ENCODE measurements at places on chromosomes 4 and X.

- DNase-seq, result no peak
These were observed 19.7 kb downstream of the CENPI start for GRCh38 chrX:101117701-101118100.

DNA sequence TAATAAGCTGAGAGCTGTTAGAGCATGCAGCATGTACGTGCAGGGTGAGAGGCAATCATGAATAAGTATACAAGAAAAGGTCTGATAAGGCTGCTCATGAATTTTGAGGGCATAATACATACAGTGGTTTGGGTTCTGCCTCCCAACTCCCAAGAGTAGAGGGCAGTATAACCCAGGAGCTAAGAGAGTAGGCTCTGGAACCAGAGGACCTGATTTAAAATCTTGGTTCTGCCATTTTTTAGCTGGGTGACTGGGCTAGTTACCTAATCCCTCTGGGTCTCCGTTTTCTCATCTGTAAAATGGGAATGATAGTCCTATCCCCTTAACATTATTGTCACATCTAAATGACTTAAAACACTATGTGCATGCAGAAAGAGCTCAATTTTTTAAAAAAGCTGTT lies 85.3 kb downstream of the LNX1 start:
- DNase-seq, result no peak

DNA sequence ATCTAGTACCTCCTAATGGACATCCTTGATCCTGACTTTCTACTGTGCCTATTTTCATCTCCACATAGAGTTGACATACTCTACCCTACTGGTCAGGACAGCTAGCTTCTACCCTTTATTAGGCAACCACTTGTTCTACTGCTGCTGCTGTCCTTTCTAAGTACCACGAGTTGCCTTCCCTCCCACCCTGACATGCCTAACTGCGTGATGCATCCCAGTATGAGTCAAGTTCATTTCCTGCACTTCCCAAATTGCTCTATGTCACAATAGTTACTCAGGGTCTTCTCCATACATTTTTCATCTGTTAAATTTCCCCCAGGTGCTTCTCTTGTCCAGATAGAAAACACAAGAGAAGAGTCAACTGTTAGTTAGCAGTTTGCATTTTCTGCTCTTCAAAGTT lies 133.4 kb downstream of the TBC1D19 start:
- peak; percentile 31 for DNase-seq

DNA sequence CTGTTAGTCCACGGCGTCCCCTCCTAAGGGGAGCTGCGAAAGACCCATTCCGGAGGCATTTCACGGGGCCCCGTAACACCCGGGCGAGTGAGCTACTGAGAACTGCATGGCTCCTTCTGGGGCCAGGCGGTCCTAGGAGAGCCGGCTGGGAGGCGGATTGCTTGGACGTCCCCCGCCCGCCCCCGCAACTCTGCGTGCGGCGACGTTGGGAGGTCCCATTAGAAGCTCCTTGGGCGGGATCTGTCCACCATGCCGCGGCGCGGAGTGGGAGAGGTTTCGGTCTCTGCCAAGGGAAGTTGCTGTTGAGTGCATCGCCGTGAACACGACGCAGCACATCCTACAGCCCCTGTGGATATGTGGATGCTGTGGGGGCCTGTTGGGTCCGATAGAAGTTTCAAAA lies 85.4 kb upstream of the IGFBP7 start:
- DNase-seq, result no peak

GRCh38 chr4:83536362-83537272 lies 709 bp downstream of the GPAT3 start:
- no peak for DNase-seq

GRCh38 chr4:40247350-40247749 lies 50.5 kb downstream of the RHOH start:
- no peak for DNase-seq

GRCh38 chr4:151786158-151786495 lies 25.3 kb upstream of the GATB start:
- peak; percentile 26 for DNase-seq

DNA sequence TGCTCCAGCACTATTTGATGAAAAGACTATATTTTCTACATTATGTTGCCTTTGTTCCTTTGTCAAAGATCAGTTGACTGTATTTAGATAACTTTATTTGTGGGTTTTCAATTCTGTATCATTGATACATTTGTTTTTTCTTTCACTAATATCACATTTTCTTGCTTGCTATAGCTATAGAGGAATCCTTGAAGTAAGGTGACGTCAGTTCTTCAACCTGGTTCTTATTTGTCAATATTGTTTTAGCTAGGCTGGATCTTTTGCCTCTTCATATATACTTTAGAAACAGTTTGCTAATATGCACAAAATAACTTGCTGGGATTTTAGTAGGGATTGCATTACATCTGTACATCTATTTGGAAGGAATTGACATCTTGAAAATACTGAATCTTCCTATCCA lies 21.0 kb downstream of the TECRL start:
- DNase-seq, result no peak

DNA sequence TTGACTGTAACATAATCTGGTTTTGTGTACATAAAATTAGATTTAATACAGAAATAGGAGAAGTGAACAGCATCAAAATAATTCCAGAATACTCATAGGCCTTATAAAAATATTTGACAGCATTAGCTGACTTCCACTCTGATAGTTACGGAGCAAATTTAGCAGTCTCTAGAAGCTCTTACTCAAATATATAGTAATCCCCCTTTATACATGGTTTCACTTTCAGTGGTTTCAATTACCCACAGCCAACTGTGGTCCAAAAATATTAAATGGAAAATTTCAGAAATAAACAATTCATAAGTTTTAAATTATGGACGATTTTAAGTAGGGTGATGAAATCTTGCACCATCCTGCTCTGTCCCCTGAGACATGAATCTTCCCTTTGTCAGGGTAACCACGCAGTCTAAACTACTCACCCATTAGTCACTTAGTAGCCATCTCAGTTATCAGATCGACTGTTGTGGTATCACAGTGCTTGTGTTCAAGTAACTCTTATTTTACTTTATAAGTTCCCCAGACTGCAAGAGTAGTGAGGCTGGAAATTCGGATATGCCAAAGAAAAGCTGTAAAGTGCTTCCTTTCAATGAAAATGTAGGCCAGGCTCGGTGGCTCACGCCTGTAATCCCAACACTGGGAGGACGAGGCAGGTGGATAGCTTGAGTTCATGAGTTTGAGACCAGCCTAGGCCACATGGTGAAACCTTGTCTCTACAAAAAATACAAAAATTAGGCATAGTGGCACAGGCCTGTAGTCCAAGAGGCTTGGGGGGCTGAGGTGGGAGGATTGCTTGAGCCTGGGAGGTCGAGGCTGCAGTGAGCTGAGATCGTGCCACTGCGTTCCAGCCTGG lies 17.2 kb upstream of the RTL9 start:
- DNase-seq, result peak; percentile 26

DNA sequence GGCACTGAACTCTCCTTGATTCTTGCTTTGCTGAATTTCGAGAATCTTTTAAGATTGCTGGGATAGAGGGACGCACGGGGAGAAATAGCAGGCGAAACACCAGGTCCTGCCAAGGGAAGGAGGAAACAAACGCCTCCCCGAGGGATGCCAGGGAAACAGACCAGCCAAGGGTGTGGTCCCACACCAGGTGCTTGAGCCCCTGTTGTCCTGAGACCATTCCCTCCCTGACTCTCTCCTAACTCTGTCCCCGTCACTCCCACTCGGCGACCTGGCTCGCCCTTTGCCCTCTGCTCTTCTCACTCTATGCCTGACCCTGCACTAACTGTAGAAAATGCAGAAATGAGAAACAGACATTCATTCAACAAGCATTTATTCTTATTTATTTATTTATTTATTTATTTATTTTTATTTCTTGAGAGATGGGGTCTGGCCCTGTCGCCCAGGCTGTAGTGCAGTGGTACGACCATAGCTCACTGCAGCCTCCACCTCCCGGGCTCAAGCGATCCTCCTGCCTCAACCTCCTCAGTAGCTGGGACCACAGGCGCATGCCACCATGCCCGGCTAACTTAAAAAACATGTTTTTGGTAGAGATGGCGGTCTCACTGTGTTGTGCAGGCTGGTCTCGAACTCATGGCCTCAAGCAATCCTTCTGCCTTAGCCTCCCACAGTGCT lies 16.2 kb downstream of the CTAG1B start:
- DNase-seq, result no peak

GRCh38 chrX:1449036-1449822 lies 3.5 kb downstream of the ASMTL start:
- DNase-seq, result no peak

GRCh38 chr4:77921701-77922100 lies 59.1 kb downstream of the MRPL1 start:
- DNase-seq, result peak; percentile 86

GRCh38 chr4:106582103-106582502 lies 213.5 kb upstream of the GIMD1 start:
- DNase-seq, result no peak

GRCh38 chr4:70902577-70903290 lies 565 bp downstream of the MOB1B start:
- no peak for DNase-seq

- no peak for DNase-seq
These were observed 209.7 kb upstream of the BOD1L1 start for GRCh38 chr4:13836946-13837912.

GRCh38 chr4:64967286-64967685 lies 558.0 kb upstream of the TECRL start:
- DNase-seq, result no peak

DNA sequence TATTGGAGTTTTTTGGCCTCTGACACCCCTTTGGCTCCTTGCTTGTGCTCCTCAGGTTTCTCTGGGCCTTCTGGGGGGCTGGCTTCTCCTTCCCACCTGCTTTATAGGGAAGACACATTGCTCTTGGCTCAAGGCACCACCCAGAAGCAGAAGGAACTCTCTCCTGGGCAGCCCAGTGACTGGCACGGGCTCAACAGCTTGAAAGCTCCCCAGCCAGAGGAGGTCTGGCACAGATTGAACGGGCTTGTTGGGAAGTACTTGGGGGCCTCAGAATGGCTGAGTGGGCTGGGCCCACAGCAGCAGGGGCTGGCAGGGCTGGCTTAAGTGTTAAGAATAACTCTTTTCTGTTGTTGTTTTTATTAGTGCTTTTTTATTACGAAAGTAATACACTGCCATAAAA lies 11.2 kb upstream of the ZNF185 start:
- no peak for DNase-seq

GRCh38 chrX:109874548-109874947 lies 128.4 kb upstream of the TMEM164 start:
- DNase-seq, result no peak

- DNase-seq, result no peak
These were observed 269.8 kb upstream of the GRIA3 start for GRCh38 chrX:122914256-122914655.

DNA sequence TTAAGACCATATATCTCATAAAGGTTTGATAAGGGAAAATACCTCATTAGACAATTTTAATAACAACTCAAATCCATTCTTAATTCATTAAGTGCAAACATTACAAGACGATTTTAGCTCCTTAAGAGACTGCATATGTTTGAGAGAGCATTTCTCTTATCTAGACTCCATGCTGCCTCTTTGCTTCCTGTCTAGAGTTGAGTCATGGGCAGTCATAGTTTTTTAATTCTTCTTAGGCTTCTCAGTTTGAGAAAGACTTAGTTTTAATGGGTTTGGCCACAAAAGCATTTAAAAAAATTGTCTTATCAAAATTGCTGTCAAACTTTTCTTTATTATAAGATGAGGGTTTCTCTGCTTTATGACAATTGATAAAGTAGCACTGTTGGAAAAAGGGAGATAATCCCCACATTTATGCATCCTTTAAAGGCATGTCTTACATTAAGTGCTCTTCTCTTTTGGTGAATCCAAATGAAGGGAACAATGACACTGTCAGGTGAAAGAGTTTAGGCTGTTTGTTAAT lies 713.4 kb downstream of the PCDH18 start:
- no peak for DNase-seq

DNA sequence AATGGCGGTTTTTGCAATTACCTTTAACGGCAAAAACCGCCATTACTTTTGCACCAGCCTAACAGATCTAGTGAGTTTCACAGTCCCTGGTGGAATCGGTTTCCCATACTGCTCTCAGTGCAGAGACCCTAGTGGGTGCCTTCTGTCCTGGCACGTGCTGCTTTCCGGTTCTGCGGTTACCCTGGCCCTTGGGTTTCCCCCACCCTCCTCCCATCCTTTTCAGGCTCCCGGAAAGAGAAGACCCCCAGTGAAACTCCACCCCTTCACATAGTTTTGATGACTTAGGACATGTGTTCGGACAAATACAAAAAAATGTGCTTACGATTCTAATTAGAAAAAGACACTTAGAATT lies 36.9 kb downstream of the NLGN3 start:
- no peak for DNase-seq

- DNase-seq, result no peak
These were observed 11.6 kb downstream of the AMELX start for GRCh38 chrX:11304829-11305228.

GRCh38 chr4:178812866-178813265 lies 1370.6 kb upstream of the AGA start:
- no peak for DNase-seq

GRCh38 chr4:27881705-27882104 lies 1021.1 kb downstream of the STIM2 start:
- DNase-seq, result no peak

DNA sequence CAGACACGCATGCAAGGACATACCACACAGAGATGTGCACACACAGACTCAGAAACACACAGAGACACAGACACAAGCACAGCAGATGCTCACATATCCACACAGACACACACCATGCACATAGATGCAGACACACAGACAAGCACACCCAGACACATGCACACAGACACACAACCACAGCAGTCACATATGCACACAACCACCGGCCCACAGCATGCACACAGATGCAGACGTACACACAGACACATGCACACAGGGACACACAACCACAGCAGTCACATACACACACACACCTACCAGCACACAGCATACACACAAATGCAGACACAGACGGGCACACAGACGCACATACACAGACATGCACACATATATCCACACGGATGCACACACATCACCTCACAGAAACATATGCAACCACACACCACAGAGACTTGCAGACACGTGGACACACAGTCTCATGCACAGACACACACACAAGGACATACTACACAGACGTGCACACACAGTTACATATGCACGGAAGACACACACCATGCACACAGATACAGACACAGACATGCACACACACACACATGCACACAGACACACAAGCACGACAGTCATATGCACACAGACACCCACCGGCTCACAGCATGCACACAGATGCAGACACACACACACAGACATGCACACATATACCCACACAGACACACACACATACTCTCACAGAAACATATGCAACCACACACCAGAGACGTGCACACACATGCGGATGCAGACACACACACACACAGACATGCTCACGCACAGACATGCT lies 25.2 kb upstream of the SLC25A6 start:
- DNase-seq, result no peak

- no peak for DNase-seq
These were observed 42.1 kb upstream of the ANKRD50 start for GRCh38 chr4:124754681-124755080.

- DNase-seq, result no peak
These were observed 949.6 kb upstream of the PRKX start for GRCh38 chrX:4663085-4663484.

DNA sequence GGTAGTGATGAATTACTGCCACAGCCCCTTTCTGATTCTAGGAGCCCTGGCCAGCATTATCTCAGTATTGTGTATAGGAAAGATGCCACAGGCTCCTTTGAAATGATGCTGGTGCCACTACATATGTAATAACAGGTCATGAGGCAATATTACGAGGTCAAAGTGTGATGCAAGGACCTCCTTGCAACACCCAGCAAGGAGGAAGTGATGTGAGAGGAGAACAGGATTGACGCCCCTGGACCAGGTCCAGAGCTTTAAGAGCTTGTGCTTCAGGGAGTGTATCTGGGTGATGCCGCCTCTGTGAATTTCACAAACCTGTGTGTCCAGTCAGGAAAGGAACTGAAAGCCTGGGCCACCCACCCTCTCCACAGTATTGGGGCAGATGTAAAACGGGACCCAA lies 261.8 kb downstream of the MID1IP1 start:
- no peak for DNase-seq

Measured in kidney epithelial cell (primary cell).